ENCODE measurements at places on chromosomes 12 and 14. TPM values are rescaled to one million over a fixed set of nuclear protein-coding genes. Genes with fewer than 3 reads are reported as not detected.

The PLA2G1B gene
- total RNA-seq = not detected

The TMEM132C gene
- not detected for total RNA-seq

The SAV1 gene
- 32.1 TPM for total RNA-seq

The CCDC88C gene
- 5.6 TPM for total RNA-seq

Data from A549 treated with Mapracorat at 1 μM for 4 hours (cell line).